ENCODE measurements at places on chromosomes 5 and 9.

DNA sequence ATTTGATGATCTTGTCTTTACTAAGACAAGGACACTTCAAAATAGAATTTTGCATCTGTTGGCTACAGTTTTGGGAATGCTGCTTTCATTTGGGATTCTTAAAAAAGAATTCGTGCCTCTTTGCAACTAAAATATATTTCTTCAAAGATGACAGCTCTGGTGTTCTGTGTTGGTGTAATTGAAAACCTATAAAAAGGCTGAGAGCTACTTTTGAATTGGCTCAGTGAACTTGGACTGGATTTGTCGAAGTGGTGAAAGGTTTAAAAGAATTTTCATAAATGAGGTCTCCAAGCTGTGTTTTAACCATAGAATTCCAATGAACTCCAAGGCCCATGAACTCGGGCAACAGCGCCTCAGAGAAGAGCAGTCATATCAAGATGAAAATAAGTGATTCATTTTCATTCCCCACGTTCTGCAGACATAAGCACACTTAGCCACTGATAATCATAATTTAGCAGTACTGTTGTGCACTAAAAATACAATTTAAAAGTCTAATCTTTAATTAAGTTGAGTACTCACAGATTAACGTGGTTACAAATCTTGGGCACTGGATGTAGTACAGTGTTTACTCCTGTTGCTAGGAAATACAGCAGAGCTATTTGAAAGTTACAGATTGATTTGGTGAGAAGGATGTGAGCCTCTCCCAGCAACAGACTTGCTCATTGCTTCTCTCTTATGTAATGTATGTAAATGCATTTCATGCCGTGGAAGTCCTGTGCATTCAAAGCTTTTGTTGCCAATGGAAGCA, 10.9 kb downstream of the SNCAIP start:
- DNase-seq: no peak

- DNase-seq: peak; percentile 20
Observed at GRCh38 chr5:88502179-88503040, 233.8 kb upstream of the TMEM161B start.

- DNase-seq: no peak
Observed at GRCh38 chr5:97847920-97848631, 665.0 kb upstream of the RIOK2 start.

DNA sequence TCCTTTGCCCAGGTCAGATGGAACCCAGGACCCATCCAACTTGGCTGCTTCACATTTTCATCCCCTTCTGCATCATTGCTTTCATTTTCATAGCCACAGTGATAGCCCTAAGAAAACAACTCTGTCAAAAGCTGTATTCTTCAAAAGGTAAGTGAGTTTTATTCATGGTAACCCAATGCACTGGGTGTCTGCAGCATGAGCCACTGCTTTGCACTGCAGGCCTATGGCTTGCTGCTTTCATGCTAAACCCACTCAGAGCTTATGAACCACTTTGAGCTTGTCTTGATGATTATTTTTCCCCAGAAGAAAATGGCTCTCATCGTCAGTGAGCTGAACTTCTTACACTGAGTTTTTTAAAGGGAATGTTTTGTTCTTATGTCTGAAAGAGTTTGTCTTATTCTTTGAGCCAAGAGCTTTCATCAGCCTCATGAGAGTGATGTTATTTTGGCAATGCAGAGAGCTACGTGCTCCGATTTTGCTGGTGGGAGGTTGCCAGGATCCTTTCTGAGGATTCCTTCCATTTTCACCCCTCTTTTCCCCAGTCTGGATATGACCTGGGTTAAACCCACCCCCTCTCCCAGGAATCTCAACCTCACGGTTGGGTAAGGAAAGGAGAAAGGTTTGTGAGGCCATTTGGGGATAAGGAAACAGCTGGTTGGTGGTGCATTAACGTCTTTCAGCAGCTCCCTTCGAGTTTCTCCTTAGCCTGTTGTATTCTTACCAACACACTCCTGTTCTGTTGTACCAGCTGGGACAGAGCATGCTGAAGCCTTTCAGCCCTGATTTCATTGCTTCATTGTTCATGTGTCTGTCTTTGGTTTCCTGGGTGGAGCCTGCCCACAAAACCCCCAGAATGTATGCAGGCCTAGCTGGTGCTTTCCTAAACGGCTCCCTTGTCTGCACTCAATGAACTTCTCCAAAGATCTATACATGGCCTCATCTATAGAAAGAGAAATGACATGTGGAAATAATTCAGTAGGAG, 47.6 kb downstream of the PDCD1LG2 start:
- DNase-seq: peak; percentile 76

DNA sequence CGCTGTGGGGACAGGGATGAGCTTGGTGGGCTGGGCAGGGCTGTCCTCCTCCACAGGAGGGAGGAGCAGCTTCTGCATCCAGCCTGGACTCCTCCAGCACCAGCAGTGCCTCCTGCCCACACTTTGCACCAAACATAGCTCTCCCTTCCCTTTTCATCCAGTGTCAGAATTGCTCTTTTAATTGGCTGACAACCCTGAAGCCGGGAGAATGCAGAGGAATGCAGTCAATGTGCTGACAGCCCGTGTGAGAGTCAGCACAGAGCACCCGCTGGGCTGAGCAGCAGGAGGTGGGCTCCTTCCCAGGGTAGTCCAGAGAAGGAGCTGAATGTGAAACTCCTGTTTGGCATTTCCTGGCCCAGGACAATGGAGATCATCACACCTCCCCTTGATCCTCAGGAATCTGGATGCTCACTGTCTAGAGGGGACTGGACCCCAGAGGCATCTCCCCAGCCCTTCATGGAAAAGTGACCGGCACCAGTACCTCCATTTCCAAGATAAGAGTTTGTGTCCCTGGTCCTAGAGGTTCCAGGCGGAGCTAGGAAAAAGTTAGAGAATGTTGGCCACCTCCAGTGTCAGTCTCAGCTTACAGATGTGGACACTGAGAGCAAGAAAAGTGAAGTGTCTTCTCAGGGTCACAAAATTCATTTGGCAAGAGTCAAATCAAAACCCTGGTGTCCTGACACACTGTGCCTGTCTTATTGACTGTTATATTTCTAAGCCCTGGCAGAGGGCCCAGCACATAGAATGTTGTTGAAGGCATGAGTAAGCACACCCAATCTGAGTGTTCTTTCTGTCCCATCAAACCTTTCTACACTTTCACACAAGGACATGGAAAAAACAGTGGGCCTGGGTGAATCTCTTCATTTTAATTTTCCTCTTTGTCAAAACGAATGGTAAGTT, 202.1 kb downstream of the SNX18 start:
- DNase-seq: peak; percentile 29

DNA sequence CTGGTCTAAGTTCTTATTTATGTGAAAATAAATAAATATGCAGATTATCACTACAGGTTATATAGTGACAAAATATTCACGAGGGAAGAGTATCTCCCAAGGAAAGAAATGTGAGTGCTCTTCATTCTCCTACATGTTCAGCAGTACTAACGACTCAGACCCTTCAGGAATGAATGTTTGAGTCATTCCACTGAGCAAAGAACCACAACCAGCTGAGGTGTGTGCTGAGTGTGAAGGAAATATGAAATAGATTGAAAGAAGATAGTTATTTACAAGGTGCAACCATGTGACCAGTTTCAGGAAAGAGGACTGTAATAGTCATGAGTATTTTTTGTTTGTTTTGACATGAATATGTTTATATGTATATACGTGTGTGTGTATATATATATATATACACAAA, 228.7 kb downstream of the TUSC1 start:
- no peak for DNase-seq

GRCh38 chr5:175246889-175247520, 197.0 kb downstream of the DRD1 start:
- no peak for DNase-seq

- DNase-seq: no peak
Observed at GRCh38 chr5:125227333-125228095, 481.1 kb upstream of the ZNF608 start.
